ENCODE measurements at places on chromosomes 5 and 9.

- no peak for DNase-seq
Observed at GRCh38 chr9:42388846-42389245, 205.4 kb downstream of the SPATA31A6 start.

DNA sequence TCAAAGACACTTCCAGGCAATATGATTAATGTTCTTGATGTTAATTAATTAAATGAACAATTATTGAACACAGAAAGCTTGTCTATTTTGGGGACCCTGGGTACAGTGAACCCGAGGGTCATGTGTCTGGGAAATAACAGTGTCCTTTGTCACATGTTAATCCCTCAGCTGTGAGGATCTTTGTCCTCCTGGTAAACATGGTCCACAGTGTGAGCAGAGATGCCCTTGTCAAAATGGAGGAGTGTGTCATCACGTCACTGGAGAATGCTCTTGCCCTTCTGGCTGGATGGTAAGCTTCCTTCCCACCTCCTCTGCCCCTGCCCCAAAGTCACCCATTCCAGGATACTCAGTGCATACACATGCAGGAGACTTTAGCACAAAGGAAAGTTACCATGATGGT is 107.9 kb downstream of the MEGF10 start:
- DNase-seq, result no peak

- no peak for DNase-seq
Observed at GRCh38 chr9:103942200-103942599, 151.9 kb upstream of the SMC2 start.

- no peak for DNase-seq
Observed at GRCh38 chr5:33129309-33129708, 311.5 kb upstream of the TARS1 start.

- no peak for DNase-seq
Observed at GRCh38 chr5:168156170-168156569, 135.3 kb upstream of the WWC1 start.

GRCh38 chr9:105313238-105313637 is 68.8 kb downstream of the SLC44A1 start:
- no peak for DNase-seq

GRCh38 chr5:170159947-170160346 is 54.2 kb downstream of the FOXI1 start:
- no peak for DNase-seq

DNA sequence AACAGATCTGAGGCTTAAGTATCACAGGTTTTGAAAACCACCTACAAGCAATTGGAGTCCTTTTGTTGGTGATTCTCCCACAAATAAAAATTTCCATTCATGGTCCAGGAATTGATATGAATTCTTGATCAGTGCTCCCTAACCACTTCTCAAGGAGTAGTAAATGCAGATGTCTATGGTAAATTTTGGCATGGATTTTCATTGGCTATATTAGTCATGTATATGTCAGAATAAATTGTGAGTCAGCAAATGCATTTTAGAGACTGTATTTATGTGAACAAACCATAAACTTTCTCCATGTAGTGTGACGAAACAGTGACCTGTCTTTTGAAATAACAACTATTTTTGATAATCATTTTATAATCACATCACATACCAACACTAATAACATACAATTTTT is 611.1 kb downstream of the HTR1A start:
- no peak for DNase-seq

DNA sequence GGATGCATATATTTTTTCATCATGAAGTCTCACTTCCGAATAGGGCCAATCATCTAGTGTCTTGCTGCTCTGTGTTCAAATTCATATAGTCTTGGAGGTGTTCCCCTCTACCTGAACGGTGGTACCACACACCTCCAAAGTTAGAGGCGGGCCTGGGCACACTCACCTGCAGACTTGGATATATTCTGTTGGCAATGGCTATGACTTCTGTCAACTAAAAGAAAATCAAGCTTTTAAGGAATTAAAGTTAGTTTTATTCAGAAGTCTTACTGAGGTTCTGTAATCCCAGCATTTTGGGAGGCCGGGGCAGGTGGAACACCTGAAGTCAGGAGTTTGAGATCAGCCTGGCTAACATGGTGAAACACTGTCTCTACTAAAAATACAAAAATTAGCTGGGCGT is 2.6 kb upstream of the NIPAL4 start:
- no peak for DNase-seq

DNA sequence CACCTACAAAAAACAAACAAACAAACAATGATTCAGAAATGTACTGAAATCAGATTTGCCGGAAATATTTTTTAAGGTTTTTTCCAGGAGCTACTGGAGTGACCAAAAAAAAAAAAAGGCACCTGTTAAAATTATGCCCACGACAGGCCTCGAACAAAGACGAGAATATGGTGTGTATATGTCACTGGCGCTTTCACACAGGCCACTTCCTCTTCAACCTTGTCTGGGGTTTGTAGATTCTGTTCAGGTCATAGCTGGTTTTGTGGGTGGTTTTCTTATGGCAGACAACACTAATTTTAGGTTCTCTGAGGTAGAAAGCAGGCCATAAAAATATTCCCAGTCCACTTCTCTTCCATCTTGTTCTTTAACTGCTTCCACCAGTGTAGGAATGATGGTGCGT is 7.0 kb downstream of the NDUFB6 start:
- DNase-seq, result no peak

GRCh38 chr5:134091626-134092121 is 22.8 kb upstream of the TCF7 start:
- no peak for DNase-seq

- DNase-seq, result no peak
Observed at GRCh38 chr5:122880749-122881148, 35.3 kb downstream of the SNX24 start.

GRCh38 chr9:122076117-122076516 is 17.0 kb downstream of the TTLL11 start:
- DNase-seq, result no peak

GRCh38 chr9:134422301-134423090 is 96.2 kb downstream of the RXRA start:
- no peak for DNase-seq

DNA sequence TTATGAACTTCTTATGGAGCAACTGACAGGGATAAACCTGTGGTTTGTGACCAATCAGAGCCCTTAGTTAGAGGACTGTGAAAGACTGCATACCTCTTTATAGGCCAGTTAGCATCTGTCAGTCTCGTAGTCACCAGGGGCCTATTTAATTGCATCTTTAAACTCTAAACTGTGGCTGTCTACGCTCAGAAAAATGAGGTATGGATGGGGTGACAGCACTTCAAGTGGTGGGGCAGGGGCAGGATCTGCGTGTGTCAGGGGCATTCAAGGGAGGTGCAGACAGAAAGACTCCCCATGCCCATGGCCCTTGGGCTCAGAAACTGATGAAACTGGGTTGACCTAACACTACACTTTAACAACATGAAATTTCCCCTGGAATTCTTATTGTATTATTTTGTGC is 132.6 kb upstream of the TBCA start:
- DNase-seq, result no peak

DNA sequence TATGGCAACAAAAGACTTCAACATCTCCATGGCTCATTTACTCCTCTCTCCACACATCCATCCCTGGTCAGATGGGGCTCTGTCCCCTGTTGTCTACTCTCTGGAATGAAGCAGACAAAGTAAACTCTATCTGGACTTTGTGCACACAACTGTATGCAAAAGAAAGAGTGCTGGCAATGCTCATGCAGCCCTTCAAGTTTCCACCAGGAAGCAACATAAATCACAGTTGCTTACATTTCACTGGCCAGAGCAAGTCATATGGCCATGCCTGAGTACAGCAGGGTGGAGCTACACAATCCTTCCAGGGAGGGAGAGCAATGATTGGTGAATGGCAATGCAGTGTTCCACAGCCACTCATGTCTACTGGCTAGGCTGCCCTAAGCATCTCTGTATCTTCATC is 12.4 kb upstream of the SHC3 start:
- DNase-seq, result no peak

DNA sequence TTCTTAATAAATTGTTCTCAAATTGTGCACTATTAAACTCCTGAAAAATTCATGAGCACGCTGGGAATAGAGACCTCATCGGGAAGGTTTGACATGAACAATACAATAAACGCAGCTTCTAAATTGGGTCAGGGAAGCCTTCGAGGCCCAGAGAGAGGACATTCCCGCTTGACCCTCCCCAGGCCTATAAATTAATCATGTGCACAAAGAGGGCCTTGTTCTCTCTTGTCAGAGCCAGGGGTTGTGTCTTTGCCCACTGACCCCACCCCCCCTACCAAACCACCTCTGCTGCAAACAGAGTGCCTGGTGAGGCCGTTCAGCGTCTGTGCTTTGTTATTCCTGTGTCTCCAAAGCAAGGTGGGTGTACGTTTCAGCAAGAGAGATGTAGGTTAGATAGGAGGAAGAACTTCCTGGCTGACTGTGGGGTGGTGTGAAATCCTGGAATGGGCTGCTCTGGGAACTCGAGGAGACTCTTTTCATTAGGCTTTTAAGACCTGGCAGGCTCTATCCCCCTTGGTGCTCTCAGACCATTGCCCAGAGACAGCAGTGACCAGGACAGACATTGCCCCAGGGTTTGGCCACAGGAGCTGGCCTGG is 18.2 kb upstream of the DAB2IP start:
- peak; percentile 83 for DNase-seq
